ENCODE measurements at places on chromosomes 11 and 22.

DNA sequence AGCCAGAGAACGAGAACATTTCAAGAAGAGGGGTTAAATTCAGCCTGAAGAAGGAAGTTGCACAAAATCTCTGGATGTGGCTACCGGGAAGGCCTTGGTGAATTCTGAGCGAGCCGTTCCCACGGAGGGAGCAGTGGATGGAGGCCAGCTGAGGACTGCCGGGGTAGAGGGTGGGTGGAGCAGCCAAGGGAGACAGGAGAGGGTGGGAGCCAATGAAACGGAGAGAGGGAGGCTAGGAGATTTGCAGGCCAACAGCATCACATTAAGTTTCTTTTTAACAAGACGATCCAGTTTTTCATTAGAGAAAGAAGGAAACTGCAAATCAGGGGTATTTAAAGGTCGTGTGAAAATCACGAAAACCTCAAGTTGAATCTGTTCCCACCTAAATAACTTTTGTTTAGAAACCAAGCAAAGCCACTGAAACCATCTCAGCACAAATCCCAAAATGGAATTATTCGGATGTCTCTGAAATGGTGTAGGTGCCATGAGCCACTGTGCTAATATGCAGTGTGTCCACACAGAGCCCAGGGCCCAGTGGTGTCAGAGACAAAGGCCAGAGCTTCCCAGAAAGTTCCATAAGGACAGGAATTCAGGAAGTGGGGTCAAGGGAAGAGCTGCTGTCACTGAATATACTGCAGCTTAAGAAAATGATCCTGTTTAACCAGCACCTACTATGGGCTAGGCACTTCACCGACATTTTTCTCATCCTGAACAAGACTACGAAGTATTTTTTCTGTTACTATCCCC, 59.7 kb upstream of the SLC35C1 start:
- DNase-seq: no peak

DNA sequence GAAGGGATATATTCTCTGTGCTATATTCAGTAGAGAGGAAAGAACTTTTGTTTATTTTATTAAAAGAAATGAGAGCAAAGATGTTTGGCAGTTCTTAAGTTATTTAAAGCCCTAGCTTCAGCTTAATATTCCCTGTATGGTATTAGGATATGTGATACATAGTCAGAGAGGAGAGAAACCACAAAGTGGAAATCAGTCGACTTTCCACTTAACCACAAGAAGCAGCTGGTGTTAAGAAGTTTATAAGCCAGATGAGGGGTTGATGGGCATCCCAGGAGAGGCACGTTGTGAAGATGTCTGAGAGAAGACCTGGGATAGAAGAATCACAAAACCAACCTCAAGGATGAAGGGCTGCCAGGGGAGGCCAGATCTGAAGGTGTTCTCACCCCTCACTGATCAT, 23.3 kb upstream of the PHF21B start:
- DNase-seq: no peak

DNA sequence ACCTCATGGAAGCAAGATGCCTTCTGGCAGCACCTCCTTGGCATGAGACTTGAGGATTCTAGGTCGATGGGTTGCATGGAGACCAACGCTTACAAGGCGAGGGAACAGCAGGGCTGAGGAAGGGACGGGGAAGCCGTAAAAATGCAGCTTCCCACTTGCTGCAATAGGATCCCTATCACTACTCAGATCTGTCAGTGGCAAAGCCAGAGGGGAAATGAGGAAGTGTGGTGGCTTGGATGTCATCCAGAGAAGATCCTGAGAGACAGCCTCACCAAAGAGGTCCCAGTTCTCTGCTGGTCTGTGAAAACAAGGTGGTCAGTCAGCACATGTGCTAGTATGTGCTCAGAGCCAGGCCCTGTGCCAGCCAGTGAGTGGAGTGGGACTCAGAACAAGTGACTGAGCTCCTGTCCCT, 22.2 kb downstream of the CYB5R2 start:
- no peak for DNase-seq

DNA sequence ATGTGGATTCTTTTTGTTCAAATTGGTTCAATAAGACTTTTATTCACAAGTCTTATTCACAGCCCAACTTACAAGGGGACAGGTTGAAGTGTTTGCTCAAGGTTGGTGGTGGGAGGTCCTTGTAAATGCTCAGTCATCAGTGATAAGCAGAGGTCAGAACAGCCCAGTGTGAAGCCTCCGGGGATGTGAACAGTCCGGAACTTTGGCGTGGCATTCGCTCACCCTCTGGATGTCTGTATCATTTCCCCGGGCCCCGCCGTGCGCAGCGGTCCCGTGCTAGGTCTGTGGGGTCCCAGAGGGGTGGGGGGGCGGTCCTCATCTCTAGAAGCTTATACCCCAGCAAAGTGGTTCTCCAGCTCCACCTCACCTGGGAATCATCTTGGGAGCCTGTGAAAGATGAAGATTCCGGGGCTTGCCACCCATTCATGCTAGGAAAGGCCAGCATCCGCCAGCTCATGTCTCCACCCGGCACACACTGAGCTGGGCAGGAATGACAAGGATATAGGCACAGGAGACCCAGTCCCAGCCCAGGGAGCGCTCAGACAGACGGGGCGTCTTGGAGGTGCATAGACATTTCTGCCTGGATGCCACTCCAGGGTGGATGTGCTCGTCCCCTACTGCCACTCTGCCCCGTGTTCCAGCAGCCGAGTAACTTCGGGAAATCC, 327.5 kb downstream of the TBC1D22A start:
- no peak for DNase-seq

- DNase-seq: no peak
These were observed 167.2 kb upstream of the ZBED5 start for GRCh38 chr11:11025087-11025486.

GRCh38 chr11:11068113-11068512, 210.3 kb upstream of the ZBED5 start:
- DNase-seq: no peak
